Stimulated activated CD4-positive, alpha-beta T cell treated with anti-CD3 and anti-CD28 coated beads, Interleukin-4, amount 100 ng/mL, for 24 hours (primary cell): ENCODE measurements at places on chromosomes 13 and 19.

DNA sequence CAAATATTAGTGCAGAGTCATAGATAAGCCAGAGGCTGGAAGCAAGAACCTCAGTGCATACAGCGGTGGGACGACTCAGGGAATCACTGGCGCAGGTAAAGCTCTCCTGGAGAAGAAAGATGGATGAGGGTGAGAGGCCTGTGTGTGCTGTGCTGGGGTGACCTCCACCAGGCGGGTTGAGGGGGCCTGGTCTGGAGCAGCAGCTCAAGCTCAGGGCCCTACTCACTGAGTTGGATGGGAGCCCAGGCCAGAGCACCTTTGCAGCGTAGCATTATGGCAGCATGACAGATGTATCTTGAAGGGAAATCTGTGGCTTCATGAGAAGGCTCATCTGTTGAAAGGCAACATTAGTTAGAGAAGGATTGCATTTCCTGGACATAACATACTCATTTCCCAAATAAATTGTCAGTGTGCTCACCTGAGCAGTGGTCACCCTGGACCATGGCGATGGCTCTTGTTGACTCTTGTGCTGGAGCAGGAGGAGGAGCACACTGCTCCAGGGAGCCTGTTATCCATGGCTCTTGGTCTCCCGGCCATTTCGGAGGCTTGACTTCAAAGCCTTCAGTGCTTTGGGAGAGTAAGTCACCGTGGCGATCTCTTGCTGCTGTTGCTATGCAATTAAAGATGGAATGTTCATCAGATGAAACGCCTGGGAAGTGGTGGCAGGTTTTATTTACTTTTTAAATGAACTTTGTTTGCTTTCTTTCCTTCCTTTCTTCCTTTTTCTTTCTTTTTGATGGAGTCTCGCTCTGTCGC is 25.0 kb downstream of the HNRNPM start:
- no peak for DNase-seq

GRCh38 chr19:30360376-30361106 is 11.6 kb upstream of the ZNF536 start:
- no peak for DNase-seq

GRCh38 chr13:111483621-111483987 is 163.2 kb downstream of the TEX29 start:
- DNase-seq: no peak

GRCh38 chr13:110318920-110319319 is 11.8 kb downstream of the COL4A2 start:
- no peak for DNase-seq

DNA sequence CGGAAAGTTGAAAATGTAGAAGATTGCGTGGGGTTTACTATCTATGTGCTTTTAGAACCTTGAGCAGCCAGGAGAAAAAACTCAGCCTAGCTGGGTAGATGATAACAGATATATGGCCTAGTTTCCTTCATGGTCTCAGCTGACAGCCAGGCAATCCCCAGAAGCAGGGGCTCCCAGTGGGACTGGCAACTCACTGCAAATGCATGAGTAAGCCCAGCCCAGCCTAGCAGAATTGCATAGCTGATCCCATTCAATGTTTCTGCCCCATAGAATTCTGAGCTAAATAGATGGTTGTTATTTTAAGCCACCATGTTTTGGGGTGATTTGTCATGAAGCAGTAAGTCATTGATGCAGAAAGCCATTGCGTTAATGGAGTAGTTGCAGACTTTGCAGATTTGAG is 108.5 kb downstream of the ERCC5 start:
- no peak for DNase-seq

DNA sequence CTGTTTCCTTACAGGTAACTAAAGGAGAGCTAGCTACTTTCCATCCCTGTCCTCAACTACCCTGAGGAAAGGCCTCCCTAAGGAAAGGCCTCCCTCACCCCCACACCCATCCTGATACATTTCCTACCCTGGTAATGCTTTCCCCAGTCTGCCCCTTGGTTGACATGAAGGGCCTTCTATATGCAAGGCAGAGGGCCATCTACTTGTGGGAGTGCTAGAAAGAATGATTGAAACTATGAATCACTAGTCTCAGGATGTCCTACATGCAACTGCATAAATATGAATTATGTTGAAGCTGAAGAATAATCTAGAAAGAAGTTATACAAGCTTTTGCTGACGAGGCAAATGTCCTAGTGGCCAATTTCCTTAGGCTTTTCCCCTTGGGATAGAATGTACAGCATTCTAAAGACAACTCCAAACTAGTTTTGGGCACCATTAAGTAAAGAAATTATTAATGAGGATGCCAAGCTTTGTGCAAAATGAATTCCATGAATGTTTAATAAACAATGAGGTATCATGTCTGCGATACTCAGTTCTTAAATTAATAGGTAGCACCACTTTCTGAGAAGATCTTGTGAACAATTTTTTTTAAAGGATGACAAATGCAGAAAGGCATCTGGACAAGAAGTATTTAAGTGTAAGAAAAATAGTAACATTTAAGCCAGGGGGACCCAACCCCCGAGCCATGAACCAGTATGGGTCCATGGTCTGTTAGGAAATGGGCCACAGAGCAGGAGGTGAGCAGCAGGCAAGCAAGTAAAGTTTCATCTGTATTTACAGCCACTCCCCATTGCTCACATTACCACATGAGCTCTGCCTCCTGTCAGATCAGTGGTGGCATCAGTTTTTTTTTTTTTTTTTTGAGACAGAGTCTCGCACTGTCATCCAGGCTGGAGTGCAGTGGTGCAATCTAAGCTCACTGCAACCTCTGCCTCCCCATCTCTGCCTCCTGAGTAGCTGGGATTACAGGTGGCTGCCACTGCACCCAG is 223.0 kb downstream of the LHFPL6 start:
- no peak for DNase-seq

DNA sequence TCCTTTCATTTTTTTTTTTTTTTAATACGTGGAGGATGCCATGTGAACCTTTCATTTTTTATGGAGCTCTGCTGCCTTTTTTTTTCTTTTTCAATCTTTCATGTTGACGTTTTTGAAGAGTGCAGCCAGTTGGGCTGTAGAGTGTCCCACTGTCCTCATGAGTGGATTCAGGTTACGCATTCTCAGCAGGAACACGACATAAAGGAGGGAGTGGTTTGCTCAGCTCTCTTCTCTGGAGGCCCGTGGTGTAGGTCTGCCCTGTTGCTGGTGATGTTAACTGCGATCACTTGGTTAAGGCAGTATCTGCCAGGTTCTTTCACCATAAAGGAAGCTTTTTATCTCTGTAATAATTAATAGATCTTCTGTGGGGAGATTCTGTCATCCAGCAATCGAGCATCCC is 26.7 kb upstream of the CACNG8 start:
- no peak for DNase-seq

- DNase-seq: no peak
Observed at GRCh38 chr19:30074741-30075715, 133.0 kb downstream of the URI1 start.

DNA sequence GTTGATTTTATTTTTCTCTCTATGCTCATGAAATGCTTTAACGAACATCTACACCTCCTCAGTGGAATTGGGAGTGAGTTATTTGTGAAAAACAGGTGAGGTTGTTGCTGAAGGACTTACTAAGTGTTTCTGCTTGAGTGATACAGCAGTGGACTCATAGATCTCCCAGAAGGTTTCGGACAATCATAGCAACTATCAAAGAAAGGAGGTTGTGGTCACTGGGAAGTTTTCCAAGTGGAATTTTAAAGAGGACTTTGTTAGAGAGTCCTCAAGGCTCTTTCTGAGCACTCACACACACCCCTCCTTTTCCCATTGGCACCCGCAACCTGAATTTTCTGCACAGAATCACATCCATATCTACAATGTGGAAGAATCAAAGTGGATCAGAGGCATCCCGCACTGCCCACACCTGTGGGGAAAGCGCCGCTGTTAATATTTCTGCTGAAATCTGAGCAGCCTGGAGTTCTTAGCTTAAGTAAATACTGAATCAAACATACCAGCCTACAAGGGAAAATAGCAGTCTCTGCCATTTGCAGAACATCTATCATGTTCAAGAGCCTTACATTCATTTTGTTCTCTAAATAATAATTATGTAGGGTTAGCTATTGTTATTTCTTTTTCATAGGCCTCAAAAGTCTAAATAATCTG is 719.4 kb downstream of the DIAPH3 start:
- DNase-seq: no peak

- DNase-seq: peak; percentile 14
Observed at GRCh38 chr13:97125810-97126738, 96.1 kb upstream of the MBNL2 start.

DNA sequence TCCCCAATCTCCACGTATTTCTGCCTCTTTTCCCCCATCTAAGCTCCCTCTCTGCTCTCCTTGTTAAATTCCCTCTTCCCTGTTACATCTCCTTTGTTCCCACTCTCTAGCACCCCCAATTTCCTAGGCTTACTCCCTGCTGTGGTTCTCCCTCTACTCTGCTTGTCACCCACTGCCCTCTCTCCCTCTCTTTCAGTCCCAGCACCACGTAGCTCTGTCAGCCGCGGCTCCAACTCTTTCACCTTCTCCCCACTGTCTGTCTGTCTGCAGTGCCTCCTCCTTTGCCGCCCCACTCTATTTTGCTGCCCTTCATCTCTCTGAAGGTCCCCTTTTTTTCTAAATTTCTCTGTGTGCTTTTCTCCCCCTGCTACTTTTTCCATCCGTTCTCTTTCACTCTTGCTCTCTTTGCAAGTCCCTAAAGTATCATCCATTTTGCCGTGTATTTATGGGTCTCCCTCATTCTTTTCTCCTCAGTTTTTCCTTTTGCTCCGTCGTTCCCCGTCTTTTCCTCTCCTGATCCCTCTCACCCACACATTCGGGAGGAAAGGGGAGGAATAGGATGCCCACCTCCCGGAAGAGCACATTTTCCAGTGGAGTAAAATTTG is 937 bp downstream of the ZNF841 start:
- DNase-seq: no peak

- no peak for DNase-seq
Observed at GRCh38 chr19:32174386-32175113, 170.9 kb upstream of the ZNF507 start.

DNA sequence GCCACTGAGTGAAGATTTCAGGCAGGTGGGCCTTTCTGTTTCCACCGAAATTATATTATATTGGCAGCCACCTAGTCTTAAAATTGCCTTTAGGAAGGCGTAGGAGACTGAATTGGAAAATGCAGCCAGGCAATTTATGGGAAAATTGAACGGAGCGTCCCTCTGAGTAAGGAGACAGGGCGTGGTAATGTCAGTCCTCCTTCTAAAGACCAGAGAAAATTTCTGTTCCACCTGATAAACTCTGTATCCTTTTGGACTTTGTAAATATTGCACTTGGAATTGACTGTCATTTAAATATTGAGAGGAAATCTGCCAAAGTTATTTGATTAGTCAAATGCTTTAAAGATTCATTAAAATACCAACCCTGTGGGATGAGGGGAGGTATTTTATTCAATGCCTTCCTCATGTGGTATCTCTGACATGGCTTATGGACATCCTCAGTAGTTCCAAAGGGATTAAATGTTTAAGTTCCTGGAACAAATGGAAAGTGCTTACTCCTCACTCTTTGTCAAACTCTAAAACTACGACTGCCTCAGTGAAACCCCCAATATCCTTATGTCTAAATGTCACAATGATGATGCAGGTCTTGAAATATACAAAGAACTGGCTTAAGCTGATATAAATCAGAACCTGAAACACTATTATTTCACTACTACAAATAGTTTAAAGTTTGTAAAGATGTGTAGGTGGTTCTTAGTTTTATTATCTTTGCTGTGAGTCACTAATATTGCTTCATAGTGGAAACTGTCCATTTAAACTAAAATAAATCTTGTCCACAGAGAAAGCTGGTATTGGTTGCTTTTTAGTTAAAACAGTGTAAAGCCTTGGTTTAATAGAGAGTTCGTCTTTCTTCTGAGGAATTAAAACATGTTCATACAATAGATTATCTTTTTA is 203.2 kb downstream of the FGF14 start:
- DNase-seq: no peak

DNA sequence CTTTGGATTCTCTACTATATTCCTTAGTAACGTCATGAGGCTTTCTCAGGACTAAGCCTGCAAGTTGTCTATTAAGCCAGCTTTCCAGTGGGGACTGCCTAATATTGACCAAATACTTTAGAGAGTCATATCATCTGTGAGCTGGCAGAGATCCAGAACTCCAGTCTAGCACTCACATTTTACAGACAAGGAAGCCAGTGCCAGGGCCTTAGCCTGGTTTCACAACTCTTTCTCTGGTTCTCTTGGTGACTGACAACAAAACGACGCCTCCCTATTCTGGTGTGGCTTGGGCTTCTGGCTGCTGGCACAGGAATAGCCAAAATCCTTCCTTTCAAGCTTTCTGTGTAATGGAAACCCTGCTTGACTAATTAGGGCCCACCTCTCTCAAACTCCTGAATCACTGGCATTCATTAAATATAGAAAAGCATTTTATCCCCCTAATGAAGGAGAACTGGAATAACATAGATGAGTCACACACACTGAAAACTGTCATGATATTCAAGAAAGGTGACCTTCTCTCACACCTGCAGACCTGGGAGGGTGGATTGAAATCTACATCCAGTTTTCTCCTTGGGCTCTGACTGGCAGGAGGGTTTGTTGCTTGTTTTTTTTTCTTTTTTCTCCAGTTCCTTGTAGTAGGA is 75.2 kb upstream of the UBL3 start:
- no peak for DNase-seq

GRCh38 chr13:113013878-113014751 is 45.1 kb downstream of the MCF2L start:
- no peak for DNase-seq

DNA sequence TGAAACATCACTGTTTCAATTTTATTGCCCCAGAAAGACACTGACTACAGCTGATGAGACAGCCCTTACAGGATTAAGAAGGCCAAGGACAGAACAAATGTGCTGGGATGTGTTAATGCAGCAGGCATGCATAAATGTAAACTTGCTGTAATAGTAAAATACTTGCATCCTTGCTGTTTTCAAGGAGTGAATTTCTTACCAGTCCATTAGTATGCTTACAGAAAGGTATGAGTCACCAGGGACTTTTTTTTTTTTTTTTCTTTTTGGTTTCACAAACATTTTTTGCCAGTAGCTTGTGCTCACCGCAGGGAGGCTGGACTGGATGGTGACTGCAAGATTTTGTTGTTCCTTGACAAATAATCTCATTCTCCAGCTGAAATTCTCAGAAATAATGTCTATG is 55.1 kb downstream of the GPR180 start:
- DNase-seq: peak; percentile 27

GRCh38 chr19:574658-575526 is 2.5 kb downstream of the BSG start:
- no peak for DNase-seq

DNA sequence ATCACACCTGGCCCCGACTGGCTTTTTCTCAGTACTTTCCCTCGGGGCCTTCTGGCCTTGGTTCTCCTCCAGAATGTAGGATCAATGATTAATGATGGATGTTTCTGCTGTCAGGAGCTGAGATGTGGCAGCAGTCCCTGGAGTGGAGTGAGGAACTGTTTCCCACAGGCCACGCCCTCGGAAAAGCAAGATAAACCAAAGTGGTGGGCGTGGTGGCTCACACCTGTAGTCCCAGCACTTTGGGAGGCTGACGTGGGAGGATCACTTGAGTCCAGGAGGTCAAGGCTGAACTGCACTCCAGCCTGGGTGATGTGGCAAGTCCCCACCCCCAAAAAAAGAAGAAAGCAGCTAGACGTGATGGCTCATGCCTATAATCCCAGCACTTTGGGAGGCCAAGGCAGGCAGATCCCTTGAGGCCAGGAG is 7.1 kb upstream of the SHFL start:
- no peak for DNase-seq
